Mesothelial cell of epicardium (in vitro differentiated cells): ENCODE measurements at places on chromosomes 13 and 19.

DNA sequence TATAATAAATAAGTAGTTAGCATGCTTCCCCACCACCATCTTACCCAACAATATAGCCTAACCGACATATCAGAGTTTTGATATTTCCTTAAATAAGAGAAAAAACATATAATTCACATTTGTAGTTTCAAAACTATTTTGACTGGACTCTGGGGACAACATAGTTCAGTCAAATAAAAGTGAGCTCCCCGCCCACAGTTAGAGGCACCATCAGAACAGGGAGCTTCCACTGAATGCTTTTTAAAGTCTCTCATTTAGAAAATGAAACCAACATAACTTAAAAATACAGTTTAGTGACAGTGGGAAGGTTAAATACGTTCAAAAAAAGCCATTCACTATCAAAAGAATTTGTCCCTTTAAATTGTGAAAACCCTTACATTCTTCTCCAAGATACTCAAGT is 92.8 kb downstream of the EPSTI1 start:
- no peak for DNase-seq

DNA sequence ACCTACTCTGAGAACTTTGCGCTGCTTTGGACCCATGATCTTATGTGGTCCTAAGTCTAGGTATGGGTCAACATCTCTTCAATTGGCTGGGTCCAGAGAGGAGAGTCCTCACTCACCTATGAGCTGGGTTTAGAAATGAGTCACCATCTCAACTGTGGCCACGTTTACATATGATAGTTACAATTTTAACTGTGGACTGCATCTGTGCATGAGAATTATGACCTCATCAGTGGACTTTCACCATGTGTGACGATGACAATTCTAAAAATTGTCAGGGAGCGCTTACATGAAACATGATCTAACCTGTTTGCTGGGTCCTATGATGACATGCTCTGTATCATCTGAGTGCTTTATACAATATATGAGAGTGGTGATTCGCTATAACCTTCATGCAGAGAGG is 12.7 kb upstream of the ZNF724 start:
- DNase-seq: no peak

DNA sequence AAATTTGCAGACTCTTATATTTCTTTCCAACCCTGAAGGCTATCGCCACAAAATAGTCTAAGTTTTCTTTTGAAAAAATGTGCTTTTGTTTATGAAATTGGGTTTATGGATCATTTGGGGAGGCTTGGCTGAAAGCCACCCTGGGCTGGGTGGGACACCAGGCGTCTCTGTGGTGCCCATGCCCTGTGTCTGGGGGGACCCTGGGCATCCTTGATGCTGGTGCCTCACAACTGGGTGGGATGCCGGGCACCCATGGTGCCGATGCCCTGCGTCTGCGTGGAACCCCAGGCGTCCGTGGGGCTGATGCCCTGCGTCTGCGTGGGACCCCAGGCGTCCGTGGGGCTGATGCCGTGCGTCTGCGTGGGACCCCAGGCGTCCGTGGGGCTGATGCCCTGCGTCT is 105.0 kb downstream of the RAB20 start:
- no peak for DNase-seq

DNA sequence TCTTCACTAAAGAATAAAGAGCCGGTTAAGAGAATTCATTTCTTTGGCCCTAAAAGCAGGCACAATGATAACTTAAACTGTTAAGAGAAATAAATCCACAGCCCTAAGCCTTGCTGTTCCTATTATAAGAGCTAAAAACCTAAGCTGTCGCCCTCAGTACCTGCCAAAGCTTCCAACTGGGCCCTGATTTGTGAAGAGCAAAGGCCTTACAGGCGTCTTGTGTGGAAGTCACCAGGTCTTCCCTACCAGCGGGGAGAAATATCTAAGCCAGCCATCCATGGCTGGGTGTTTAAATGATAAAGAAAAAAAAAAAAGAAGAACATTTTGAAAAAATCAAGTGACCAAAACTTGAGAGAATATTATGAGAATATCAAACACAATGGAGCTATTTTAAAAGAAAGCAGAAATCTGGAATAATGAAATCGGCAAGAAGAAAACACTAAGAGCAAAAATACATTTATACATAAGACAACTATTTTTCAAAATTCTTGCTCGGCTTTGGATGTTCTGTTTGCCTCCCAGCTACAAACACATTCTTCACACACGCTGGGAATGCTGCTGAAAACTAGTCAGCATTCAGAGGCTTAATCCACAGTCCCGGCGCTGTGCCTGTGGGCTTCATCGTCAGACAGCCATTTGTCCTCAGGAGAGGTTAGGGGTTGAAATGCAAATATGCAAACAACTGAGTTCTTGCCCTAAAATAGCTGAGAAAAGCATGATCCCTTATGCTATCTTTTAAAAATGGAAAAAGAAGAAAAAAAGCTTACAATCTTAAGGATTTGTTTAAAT is 89.8 kb upstream of the LSM14A start:
- DNase-seq: no peak

GRCh38 chr19:2374808-2375207 is 14.7 kb downstream of the TMPRSS9 start:
- no peak for DNase-seq

GRCh38 chr19:30263830-30264381 is 108.3 kb upstream of the ZNF536 start:
- no peak for DNase-seq

- DNase-seq: no peak
These were observed 403.5 kb upstream of the GPC6 start for GRCh38 chr13:92823059-92823458.

DNA sequence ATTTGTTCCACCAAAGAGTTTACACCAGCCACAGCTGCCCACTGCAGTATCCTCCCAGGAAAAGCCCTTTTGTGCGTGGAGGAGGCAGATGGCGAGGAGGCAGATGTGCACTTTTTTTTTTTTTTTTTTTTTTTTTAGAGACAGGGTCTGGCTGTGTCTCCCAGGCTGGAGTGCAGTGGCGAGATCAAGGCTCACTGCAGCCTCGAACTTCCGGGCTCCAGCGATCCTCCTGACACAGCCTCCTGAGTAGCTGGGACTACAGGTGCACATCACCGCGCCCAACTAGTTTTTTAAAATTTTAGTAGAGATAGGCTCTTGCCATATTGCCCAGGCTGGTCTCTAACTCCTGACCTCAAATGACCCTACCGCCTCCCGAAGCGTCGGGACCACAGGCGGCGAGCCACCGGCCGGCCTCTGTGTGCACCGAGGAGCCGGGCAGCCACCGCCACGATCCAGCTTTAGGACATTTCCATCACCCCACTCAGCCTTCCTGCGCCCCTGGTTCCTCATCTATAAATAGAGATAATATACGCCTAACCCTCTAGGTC is 563 bp upstream of the PDCD5 start:
- no peak for DNase-seq

DNA sequence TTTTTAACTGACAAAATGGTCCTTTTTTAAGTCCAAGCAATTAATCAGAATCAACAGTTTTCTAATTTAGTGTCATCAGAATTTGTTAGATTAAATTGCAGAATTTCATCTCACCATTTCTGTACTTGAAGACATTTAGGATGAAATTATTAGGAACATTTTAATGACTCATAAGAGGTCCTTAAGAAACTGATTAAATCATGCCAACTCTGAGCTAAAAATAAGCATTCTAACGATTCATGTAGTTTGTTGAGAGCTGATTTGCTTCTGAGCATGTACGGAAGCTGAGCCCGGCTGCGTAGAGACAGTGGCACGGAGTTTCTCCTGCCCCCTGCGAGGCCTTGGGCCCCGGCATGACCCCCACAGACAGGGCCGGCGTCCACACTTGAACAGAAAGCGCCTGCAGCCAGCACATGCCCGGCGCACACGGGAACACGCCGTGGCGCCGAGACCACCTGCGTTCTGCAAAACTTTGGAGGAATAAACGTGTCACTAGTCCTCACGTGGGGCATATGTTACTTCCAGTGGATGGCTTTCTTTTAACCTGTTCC is 89.7 kb upstream of the MCF2L start:
- DNase-seq: no peak

GRCh38 chr13:92717857-92718256 is 508.8 kb upstream of the GPC6 start:
- DNase-seq: no peak

DNA sequence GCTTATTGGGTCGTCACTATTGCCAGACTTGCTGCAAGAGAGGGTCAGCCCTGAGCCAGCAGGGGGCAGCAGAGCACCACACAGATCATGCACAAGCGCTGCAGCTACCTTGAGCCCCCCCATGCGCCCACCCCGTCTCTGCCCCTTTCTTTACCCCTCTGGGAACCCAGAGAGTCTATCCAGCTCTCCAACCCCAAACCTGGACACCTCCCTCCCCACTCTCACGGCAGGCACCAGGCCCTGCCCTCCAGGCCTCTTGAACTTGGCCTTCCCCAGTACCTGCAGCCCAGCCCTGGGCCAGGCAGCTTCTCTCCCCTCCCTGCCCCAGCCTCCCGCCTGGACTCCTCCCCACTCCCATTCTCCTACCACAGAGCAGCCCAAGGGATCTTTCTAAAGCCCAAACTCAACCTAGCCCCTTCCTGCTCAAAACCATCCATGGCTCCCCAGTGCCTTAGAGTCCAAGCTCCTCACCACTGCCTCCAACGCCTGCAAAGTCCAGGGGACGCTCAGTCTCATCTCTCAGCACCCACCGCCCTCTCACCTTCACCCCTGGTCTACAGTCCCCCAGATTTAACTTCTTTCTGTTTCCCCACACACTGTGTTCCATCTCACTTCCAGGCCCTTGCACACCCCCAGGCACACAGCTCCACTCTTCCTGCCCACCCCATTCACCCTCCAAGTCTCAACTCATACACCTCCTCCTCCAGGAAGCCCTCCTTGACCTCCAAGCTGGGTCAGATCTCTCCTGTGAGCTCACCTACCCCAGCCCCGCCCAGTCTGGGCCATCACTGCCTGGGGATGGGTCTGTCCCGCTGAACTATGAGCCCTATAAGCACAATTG is 9.4 kb upstream of the CEACAM16 start:
- DNase-seq: peak; percentile 71

DNA sequence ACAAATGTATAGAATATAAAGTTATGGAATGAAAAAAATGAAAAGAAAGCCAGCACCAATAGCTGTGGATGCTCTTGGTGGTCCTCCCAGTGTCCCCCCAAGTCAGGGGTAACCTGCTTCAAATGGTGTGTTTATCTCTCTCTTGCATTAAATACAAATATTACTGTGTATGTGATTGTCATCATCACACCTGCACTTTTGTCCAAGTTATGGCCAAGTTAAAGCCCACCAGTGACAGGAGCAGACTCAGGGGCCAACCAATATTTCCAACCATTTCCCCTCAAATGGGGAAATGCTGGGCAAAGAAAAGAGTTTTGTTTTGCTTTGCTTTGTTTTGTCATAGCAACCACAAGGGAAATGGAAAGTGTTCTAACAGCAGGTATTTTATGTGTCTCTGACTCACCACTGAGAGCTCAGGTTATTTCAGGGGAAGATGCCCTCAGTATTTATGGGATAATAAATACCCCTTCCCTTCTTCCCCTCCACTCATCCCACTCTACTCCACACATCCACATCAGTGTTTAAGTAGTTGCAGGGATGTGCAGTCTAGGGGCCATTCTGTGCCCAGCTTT is 133.6 kb downstream of the COL4A1 start:
- no peak for DNase-seq

- DNase-seq: no peak
These were observed 1.1 kb upstream of the NFIC start for GRCh38 chr19:3365093-3365835.

- no peak for DNase-seq
These were observed 2.6 kb downstream of the TNFRSF19 start for GRCh38 chr13:23572836-23573235.

- DNase-seq: no peak
These were observed 7.2 kb downstream of the SIN3B start for GRCh38 chr19:16836115-16837034.

DNA sequence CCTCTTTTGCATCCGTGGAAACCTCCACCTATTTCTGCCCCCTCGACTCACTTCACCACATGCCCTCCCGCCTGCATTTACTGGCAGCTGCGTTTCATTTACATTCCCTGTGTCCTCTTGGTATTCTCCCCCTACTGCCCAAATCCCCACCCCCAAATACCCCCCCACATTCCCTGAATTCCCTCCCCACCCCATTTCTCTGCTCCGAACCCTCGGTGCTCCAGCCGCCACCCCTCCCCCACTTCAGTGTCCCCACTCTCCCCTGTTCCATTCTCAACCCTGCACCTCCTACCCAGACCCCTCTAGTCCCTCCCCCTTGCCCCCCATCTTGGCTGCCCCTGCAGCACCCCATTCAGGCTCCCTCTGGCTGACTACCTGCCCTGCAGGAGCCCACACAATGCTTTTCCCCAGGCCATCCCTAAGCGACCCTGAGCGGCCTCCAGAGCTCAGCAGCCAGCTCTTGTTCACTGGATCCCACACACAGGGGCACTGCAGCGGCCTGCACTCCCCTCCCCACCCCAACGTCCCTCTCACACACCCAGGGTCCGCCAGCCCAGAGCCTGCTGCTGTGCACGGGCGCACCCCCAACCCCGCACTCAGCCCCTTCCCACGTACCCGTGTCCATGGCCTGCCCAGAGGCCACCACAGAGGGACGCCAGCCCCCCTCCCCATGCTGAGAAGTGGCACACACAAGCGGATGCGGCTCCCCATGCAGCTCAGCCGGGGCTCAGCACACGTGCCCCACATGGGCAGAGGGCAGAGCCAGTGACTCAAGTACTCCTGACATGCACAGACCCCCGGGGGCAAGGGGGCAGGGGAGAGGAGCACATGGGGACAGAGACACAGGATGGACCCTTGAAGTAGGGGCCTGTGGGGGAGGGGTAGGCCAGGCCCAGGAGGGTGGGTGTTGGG is 26.3 kb downstream of the SHANK1 start:
- no peak for DNase-seq

DNA sequence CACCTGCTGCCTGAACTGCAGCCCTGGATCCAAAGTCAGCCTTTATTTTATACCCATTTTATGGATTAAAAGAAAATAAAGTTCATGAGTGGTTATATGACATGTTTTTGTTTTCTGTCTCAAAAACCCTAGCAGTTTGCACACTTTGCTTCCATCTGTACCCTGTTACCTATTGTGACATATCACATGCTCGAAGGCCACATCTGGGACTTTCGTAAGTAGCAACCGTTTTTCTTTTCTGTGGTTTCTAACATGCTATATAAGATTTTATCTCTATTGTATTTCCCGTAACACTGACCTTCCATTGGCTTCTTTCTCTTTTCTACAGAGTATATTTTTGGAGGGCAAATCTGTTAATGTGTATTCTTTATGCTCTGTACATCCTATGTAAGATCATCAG is 1007.2 kb downstream of the PCDH9 start:
- no peak for DNase-seq

DNA sequence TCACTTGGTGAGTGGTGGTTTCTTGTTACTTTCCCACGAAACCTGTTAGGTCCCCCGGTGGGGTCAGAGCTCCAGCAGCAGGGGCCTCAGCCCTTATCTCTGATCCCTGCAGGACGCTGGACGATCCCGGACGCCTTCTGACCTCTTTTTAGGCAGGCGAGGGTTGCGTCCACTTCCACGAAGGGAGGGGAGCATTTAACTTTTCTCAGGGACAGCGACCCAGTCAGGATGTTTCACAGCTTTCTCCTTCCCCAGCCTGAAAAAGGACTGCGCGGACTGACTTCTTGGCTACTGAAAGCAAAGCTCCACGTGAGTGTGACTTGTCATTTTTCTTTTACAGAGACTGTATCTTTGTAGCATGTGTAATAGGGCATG is 692 bp downstream of the ZNF234 start:
- DNase-seq: no peak
